ENCODE measurements at places on chromosomes 3 and 15.

DNA sequence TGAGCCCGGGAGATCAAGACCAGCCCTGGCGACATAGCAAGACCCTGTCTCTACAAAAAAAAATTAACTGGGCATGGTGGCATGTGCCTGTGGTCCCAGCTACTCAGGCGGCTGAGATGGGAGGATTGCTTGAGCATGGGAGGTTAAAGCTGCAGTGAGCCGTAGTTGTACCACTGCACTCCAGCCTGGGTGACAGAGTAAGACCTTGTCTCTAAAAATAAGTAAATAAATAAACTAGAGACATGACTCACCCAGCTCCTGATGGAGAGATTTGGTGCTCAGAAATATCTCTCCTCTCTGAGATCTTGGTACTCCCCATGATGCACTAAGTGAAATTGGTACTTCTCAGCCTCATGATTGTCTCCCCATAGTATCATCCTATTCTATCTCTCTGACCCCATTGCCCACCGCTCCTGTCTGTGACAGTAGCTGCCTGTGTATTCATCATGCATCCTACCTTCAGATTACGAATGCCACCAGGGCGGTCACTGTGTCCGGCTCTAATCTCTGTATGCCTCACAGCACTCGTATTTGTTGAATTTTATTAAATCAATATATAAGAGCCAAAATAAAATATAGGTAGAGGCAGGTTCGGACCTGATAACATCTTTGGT, 50.9 kb downstream of the ABHD2 start:
- DNase-seq, result no peak

GRCh38 chr3:16551342-16551976, 38.0 kb upstream of the RFTN1 start:
- no peak for DNase-seq

DNA sequence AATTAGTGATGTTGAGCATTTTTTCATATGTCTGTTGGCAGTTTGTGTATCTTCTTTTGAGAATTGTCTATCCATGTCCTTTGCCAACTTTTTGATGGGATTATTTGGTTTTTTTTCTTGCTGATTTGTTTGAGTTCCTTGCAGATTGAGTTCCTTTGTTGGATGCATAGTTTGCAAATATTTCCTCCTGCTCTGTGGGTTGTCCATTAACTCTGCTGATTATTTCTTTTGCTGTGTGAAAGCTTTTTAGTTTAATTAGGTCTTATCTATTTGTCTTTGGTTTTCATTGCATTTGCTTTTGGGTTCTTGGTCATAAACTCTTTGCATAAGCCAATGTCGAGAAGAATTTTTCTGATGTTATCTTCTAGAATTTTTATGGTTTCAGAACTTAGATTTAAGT, 414.6 kb downstream of the EPHA6 start:
- no peak for DNase-seq

- no peak for DNase-seq
Measured at GRCh38 chr3:111473550-111473949, 68.4 kb upstream of the CD96 start.

GRCh38 chr15:95302206-95302605, 1028.3 kb upstream of the NR2F2 start:
- DNase-seq, result no peak

DNA sequence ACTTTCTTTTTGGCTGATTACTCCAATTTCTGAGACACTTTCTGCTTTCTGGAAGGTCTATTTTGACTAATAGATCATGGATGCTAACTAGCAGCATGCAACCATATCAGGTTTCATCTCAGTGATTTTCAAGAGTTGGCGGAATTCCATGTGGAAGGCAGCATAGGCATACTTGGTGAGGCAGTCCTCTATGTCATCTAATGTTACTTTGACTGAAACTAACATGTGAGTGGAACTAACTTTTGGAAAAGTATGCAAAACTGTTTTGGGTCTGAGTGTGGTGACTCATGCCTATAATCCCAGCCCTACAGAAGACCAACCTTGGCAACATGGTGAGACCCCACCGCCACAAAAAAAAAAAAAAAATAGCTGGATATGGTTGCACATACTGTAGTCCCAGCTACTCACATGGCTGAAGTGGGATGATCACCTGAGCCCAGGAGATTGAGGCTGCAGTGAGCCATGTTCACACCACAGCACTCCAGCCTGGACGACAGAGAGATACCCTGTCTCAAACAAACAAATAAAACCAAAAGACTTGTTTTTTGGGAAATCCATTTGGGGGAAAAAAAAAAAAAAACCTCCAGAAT, 1033.7 kb downstream of the ROBO1 start:
- peak; percentile 71 for DNase-seq

Data from fibroblast of skin of left quadriceps (primary cell).